ENCODE measurements at places on chromosomes 5 and 9. TPM values are rescaled to one million over a fixed set of nuclear protein-coding genes. Genes with fewer than 3 reads are reported as not detected.

GRCh38 chr5:39370555-39371366, 6.5 kb upstream of the C9 start:
- DNase-seq = peak; percentile 20

- no peak for DNase-seq
Measured at GRCh38 chr5:32496104-32496503, 51.6 kb upstream of the ZFR start.

DNA sequence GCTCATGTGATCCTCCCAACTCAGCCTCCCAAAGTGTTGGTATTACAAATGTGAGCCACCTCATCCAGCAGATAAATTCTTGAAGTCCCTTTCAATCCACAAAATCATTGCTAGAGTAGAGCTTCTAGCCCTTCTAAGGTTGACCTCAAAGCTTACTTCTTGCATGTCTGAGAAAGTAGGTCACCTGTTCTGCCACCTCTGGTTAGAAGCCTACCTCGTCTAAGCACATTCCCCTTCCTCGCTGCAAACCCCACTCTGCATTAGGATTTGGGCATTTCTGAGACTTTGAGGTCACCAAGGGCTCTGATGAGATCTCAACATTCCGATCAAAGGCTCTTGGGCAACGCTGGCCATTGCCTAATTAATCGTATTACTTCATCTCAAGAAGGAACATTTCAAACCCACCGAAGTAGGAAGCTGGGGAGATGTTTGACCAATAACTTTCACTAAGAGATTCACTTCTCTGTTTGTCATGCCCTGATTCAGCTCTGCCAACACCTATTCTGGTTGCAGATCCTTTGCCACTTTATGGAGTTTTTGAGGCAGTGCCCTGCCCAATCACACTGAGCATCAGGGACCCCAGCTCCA, 8.6 kb downstream of the ADAM19 start:
- no peak for DNase-seq

- DNase-seq = peak; percentile 41
Measured at GRCh38 chr9:32579706-32580331, 6.9 kb upstream of the NDUFB6 start.

GRCh38 chr5:93576994-93577853, 3.8 kb downstream of the NR2F1-AS1 start:
- DNase-seq = no peak

- DNase-seq = no peak
Measured at GRCh38 chr5:140172483-140172882, 2.5 kb upstream of the CYSTM1 start.

GRCh38 chr9:134165357-134166315, 1.3 kb upstream of the RNU6ATAC start:
- peak; percentile 19 for DNase-seq

- no peak for DNase-seq
Measured at GRCh38 chr5:87361031-87361445, 51.7 kb downstream of the CCNH start.

- no peak for DNase-seq
Measured at GRCh38 chr5:3325201-3325971, 270.2 kb upstream of the IRX1 start.

GRCh38 chr9:77375956-77376532, 198.7 kb downstream of the VPS13A start:
- no peak for DNase-seq

GRCh38 chr9:1235650-1236049, 185.5 kb downstream of the DMRT2 start:
- no peak for DNase-seq

DNA sequence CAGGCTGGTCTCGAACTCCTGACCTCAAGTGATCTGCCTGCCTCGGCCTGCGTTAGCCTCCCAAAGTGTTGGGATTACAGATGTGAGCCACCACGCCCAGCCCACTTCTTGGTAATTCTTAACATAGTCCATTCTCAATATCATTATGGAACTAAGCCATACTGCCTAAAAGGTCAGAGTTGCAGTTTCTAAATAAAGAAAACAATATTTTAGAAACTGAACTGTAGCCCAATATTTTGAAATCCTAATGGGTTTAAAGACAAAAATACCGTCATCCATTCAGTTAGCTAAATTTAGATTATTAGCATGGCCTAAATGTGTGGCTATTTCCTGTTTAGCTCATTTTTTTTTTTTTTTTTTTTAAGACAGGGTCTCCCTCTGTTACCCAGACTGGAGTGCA, 99.5 kb downstream of the USP20 start:
- no peak for DNase-seq

Gene JADE2
- 82.1 TPM for total RNA-seq

Gene NMUR2
- not detected for total RNA-seq

Gene RNF130
- total RNA-seq = 52.9 TPM
